HT1080 (cell line): ENCODE measurements at places on chromosomes 3 and 15.
A peak's percentile ranks its signal among the peaks of the same experiment; 100 is the strongest.

GRCh38 chr3:168989396-168989795, 674.1 kb downstream of the MECOM start:
- DNase-seq = no peak

GRCh38 chr3:180253283-180253682, 216.5 kb upstream of the PEX5L start:
- no peak for DNase-seq

DNA sequence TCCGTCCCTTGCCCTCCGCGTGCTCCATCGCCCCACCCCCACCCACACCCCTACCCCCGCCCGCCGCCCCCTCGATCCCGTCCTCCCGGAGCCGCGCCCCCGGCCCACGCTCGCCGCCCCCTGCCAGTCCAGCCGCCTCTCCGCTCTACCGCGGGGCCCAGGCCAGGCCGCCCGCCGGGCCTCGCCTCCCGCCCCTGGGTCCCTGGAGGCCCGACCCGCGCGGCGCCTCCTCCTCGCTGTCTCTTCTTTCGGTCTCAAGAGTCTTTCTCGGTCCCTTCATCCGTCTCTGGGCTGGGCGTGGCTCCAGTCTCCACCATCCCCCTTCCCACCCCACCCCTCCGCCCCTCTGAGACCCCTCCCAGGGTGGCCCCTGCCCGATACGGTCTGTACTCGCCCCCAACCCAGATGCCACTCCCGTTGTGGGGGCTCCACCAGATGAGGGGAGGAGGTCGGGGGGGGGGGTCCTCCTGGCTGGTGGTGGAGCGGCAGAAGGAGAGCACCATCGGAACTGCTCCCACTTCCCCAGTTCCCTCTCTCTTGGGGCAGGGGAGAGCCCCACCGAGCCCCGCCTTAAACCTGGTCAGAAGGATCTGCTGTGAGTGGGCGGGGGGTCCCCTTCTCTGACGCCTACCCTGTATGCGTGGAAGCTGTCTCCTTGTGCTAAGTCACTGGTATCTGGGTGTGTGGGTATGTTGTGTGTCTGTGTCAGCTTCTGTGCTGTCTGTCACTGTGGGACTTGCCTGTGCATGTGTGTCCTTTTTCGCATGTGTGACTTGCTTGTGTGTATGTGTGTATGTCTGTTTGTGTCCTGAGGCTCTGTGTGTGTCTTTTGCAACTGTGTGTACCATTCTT, 1.0 kb downstream of the PRKCD start:
- peak; percentile 32 for DNase-seq

DNA sequence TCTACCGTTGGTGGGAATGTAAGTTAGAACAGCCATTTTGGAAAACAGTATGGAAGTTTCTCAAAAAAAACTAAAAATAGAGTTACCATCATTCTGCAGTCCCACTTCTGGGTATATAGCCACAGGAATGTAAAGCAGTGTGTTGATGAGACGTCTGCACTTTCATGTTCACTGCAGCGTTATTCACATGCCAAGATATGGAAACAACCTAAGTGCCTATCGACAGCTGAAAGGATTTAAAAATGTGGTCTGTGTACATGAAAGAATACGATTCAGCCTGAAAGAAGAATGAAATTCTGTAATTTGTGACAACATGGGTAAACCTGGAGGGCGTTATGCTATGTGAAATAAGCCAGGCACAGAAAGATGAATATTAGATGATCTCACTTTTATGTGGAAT, 157.7 kb downstream of the THSD4 start:
- no peak for DNase-seq

DNA sequence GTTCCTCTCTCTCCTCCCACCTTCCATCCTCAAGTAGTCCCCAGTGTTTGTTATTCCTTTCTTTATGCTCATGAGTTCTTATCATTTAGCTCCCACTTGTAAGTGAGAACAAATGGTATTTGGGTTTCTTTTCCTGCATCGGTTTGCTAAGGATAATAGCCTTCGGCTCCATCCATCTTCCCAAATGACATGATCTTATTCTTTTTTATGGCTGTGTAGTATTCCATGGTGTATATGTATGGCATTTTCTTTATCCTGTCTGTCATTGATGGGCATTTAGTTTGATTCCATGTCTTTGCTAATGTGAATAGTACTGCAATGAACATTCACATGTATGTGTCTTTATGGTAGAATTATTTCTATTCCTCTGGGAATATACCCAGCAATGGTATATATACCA, 62.4 kb upstream of the CFAP161 start:
- no peak for DNase-seq

DNA sequence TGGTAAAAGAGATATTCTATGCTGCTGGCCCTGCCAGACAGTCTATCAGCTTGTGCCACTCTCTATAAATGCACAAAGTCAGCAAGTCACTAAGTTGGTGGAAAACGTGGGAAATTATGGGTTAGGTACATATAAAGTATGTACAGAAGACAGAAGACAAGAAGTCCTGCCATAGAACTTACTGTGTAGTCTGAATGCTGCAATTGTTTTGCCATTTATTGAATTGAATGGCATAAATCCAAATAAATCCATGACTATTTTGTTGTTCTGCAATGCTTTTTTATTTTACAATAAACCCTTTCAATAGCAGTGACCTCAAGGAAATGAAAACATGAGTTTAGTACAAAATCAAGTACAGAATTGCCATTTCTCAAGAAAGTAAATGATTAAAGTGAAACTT, 34.1 kb upstream of the TM4SF1 start:
- no peak for DNase-seq
